ENCODE measurements at places on chromosomes 4 and X.

GRCh38 chr4:102341201-102341600 lies 4.1 kb downstream of the SLC39A8 start:
- DNase-seq = no peak

- DNase-seq = no peak
Observed at GRCh38 chr4:83552924-83553323, 17.0 kb downstream of the GPAT3 start.

DNA sequence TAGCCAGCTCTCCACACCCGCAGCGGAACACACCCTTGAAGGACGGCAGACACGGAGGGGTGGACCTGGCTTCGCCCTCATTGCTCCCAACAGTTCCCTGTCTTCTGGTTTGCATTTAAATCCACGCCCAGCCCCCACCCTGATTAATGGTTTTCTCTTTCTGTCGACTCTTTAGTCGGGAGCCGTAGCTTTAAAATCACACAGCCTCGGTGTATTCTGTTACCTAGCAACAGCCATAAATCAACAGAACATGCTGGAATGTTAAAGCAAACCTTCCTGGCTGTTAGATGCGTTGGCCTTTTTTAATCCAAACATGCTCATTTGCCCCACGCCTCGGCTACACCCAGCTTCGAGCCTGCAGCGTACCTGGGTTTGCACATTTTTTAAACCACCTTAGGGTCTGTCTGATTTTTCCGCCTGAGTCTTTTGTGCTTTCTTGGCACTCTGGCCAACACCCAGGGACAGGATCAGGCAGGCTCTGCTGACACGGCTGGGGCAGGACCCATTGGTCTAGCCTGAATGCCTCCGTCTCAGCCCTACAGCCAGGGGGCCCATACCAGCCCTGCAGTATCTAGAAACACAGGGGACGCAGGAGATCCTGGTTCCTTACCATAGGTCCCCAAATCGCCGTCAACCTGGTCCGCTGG lies 21.4 kb upstream of the PPP2R2C start:
- DNase-seq = no peak

- peak; percentile 2 for DNase-seq
Observed at GRCh38 chrX:17737986-17738713, 857 bp downstream of the SCML1 start.

GRCh38 chr4:185323606-185324005 lies 72.1 kb downstream of the LRP2BP start:
- no peak for DNase-seq

DNA sequence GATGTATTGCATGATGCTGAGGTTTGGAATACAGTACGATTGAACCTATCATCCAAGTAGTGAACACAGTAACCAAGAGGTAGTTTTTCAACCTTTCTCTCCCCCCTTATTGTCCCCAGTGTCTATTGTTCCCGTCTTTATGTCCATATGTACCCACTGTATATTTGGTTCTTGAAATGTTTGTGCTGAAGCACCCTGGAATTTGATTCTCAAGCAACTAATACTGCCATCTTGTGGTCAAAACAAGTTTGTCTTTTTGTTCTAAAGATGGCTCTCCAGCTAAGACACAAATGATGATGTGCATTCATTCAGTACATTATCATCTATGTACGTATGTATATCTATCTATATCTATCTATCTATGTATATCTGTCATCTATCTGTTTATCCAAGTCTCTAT lies 33.5 kb upstream of the DCX start:
- no peak for DNase-seq

DNA sequence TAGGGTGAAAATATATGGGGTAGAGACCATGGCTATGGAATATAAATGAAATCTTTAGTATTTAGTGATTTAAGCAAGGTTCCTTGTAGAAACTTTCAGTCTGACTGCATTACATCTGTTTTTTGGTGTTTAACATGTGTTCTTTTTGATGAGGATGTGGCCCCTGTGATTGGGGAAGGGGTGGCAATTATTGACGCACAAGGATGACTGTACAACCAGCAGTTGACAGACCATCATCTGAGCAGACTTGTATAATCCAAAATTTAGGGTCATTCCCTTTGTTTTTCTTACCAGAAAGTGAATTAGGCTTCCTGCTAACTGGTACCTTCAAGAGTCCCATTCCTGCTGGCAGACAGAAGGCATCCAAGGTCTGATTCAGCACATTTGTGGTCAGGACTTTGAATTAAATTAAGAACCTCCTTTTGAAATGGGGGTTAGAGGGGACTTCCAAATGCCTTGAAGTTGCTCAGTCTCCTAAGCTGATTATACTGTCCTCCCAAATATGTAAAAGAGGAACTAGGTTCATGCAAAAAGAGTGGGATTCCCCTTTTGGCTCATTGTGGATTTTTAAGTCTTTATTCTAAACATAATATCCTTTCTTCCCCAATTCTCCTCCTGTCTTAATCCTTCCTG lies 112.4 kb upstream of the CXCL13 start:
- no peak for DNase-seq

Data from stimulated activated CD8-positive, alpha-beta memory T cell treated with anti-CD3 and anti-CD28 coated beads, Interleukin-15, amount 100 ng/mL, for 4 hours (primary cell).